ENCODE measurements at places on chromosomes 11 and 22. TPM values are rescaled to one million over a fixed set of nuclear protein-coding genes. Genes with fewer than 3 reads are reported as not detected.

TMEM109 gene
- total RNA-seq: 121 TPM

NELL1 gene
- not detected for total RNA-seq

MUC5AC gene
- not detected for total RNA-seq

FOLR3 gene
- not detected for total RNA-seq

GRCh38 chr11:103737747-103738146, 298.7 kb upstream of the DDI1 start:
- DNase-seq: no peak

GRCh38 chr11:11467312-11467711, 114.3 kb upstream of the CSNK2A3 start:
- DNase-seq: no peak

DNA sequence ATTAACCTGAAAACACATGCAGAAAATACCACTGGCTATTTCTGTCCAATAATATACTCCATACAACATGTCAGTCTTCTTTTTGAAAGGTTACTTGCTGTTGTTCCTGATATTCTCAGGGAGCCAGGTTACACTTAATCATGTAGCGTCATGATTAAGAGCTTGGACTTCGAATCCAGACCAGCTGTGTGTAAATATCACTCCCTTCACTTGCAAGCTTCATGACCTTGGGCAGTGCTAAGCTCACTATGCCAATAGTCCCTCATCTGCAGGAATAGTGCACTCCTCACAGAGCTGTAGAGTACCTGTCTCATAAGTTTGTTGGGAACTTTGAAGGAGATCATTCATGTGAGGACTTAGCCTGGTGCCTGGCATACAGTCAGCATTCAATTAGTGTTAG, 1.9 kb downstream of the HTR3B start:
- DNase-seq: no peak

DNA sequence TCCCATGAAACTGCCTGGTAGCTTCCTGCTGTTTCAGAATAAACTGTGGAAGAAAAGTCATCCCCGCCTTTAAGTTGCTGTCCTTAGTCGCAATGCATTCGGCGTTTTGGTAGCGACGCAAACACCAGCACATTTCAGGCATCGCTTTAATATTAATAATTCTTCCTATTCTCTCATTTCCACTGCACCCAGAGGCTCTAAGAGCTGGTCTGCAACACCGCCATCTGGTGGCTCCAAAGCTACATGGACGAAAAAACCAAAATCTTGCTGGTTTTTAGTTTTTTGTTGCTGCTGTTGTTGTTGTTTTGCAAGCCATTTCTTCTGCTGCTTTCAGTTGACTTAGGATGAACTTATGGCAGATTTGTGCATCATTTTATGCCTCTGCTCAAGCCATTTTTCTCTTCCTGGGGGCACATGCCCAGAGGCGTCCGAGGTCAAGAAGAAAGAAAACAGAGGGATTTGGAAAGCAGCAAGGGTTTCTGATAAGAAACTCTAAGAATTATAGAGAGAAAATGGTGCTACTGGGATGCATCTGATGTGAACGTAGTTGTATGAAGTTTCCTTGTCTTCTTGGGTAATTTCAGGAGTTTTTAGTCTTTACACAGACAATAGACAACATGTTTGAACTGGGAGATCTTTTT, 345.4 kb upstream of the KIRREL3 start:
- DNase-seq: no peak

GRCh38 chr11:30186748-30187147, 44.1 kb upstream of the FSHB start:
- no peak for DNase-seq

DNA sequence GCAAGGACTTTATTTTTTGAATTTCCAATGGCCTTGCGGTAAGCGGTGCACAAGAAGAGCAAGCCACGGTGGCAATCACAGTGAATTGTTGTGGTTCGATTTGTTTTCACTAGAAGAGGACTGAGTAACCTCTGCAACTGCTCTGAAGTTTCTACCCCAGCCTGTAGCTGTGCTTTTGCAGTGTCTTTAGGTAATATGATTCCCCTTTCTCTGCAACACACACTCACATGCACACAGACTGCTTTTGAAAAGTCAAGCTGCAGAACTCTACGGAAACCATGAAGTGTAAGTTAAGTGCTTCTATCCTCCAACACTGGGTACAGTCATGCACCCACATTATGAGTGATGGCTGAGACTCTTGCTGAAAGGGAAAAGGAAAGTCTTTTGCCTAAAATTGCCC, 38.4 kb downstream of the CD44 start:
- no peak for DNase-seq

DNA sequence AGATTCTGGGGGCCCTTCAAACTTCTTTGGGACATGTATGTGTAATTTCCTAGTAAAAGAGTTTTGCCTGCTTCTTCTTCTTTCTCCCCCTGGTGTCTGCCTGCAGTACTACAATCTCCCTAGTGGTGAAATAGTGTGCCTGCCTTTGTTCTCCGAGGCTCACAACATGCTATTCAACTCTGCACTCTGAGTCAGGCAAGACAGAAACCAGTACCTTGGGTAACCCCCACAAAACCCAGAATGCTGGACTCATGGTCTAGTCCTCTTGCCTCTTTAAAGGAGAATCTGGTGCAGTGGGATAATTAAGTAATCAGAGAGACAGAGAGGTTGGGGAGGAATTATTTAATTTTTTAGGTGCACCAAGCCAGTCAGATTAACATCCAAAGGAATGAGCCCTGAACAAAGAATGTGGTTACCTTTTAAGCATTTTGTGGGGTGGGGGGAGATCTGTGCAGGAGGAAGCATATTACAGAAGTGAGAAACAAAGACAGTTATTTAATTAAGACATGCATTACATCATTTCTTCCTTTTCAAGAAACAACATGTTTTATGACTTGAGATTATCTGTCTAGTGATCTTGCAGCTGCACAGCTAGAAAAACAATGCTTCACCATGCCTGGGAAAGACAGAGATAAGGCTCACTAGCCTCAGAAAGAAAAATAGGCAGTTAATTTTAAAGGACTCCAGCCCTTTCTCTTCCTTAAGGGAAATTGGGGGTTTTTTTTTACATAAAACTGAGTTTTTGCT, 11.0 kb upstream of the MS4A6A start:
- peak; percentile 46 for DNase-seq
